ENCODE measurements at places on chromosomes 16 and 17.

DNA sequence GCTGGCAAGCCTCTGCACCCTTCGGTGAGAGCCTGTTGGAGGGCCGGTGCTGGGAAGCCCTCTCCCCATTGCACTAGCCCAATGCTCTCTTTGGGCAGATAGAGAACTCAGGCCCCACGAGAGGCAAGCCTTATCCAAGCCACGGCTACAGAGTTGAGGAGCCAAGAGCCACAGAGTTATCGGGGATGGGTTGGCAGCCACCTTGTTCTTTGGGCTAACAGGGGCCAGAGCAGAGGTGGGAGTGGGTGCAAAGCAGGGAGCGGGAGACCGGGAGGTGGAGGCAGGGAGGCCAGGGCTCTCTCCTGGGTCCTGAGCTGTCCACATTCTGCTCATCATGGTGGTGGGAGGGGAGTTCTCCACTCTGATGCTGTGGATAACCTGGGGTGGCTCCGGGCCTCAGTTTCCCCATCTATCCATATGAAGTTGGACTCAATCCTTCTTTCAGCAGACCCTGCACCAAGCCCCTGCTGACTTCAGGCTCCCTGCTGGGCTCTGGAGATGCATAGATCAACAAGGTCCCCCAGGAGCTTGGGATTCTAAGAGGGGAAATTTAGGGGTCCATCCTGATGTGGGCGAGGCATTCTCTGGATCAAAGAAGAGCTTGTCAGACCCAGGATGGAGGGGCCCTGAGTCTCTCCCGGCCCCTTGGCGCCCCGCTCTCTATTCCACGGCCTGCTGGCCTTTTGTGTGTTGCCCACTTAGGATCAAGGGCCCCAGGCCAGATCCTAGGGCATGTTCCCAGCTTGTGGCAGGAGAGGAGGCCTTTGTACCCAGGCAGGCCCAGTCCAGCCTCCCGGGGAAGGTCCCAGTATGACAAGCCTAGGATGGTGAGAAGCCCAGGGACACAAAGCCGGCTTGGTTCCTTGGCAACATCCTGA is 557 bp upstream of the CX3CL1 start:
- DNase-seq, result no peak

DNA sequence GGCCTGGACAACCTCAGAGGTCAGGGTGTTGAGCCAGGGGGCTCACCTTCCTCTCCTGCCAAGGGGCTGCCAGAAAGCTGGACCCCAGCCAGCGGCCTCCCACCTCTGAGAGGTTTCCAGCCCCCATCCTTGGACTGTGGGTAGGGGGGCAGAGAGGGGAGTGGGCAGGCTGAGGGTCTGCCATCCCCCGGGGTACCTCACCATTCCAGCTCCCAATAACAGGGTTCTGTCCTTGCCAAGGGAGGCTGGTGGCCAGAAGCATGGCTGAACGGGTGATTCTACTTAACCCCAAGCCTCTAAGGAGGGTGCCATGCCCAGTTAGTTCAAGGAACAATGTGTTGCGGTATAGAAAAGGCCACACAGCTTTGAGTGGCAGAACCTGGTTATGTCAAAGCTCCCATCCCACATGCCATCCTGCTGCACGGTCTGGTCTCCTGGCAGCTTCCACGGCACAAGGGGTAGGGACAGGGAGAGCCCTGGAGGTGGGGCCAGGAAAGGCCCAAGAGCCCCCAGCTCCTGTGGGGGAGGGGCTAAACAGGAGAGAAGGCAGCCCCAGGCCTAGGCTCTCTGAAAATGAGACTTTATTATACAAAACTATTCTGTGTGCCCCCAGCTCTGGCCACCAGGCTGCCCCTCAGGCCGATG is 19.8 kb downstream of the B9D1 start:
- DNase-seq, result no peak

DNA sequence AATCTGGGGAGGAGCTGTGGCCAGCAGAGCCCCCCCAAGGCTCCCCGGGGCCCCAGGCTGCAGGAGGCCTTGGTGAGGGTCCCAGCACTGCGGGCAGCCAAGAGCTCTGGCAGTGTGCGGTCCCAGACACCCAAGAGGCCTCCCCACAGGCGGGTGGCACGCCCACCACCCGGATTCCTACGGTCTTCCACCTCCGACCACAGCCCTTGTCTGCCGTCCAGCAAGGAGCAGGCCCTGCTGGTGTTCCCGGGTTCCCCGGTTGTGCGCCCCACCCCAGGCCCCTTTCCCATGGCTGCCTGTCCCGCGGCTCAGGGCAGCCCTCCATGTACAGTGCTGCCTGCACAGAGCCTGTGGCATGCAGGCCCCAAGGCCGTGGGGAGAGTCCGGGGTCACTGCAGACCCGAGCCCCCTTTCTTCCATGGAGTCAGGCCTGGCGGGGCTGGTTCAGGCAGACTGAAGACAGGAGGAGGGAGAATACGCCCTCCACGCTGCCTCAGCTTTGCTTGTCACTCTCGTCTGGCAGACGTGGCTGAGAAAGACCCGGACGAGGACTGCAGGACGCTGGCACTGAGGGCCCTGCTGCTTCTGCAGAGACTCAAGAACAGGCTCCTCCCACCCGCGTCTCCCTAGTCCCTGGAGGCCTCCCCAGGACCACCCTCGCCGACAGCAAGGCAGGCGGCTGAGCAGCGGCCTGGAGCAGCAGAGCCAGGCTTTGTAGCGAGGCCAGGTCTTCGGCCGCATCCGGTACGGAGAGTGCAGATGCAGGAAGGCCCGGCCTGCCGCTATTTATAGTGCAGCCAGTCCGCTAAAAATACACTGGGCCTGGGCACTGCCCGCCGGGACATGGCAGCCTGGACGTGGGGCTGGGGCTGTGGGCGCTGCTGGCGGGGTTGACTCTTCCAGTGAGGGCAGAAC is 16.4 kb downstream of the TELO2 start:
- no peak for DNase-seq

GRCh38 chr17:8124350-8125153 is 646 bp upstream of the HES7 start:
- DNase-seq, result no peak

DNA sequence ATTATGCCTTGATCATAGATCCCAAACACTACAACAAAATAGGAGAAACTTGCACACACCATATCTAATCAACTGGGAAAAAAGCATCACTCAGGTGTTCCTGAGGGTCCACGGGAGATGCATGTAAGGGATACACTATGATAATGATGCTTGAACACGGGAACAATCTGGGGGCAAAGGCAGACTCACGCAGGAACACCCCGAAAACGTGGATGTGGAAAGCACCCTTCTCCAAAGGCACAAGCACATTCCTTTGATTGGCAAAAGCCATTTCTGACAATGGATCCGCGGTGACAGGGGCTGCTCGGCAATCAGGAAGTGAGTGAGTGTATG is 1.3 kb downstream of the ZNF652 start:
- DNase-seq, result no peak

DNA sequence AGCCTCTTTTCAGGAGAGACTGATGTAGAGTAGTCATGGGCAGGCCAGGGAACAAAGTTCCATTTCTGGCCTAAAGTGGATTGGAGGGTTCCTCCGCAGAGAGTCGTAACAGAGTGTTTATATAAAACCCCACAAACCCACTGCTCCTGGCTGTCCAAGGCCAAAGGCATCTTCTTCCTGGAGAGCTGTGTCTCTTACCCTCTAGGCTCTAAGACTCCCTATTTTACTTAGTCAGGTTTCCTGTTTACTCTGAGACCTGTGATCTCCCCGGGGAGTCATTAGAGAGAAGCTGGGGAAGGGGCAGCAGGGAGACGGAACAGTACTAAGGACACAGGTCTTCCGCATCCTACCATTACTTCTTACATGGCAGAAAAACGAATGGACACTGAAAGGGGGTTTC is 69.5 kb downstream of the HIC1 start:
- no peak for DNase-seq

DNA sequence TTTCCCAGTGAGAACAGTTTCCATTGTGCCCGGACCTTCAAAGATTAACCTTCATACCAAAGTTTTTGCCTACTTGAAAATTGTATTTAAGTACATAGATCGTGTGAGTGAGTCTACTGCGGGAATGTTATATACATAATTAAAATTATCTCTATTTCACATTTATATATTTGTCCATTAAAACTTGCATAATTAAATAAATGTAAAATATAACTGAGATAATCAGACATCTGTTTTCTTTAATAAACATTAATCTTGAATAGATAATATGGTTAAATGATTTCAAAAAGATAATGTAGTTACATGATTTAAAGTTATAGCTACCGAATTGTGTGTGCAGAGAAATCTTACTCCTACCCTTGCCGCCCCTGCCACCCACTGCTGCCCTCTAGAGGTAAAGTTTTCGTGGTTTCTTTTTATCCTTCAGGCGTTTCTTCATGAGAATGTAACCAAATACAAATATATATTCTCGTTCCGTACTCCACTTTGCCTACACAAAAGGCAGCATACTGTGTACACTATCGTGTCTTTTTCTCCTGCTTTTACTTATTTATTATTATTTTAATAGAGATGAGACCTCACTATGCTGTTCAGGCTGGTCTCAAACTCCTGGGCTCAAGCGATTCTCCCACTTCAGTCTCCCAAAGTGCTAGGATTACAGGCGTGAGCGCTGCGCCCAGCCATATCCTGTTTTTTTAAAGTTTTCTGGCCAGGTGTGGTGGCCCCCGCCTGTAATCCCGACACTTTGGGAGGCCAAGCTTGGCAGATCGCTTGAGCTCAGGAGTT is 35.6 kb downstream of the RPA1 start:
- DNase-seq, result no peak

- no peak for DNase-seq
These were observed 7.9 kb upstream of the NAGPA start for GRCh38 chr16:5041600-5042133.

DNA sequence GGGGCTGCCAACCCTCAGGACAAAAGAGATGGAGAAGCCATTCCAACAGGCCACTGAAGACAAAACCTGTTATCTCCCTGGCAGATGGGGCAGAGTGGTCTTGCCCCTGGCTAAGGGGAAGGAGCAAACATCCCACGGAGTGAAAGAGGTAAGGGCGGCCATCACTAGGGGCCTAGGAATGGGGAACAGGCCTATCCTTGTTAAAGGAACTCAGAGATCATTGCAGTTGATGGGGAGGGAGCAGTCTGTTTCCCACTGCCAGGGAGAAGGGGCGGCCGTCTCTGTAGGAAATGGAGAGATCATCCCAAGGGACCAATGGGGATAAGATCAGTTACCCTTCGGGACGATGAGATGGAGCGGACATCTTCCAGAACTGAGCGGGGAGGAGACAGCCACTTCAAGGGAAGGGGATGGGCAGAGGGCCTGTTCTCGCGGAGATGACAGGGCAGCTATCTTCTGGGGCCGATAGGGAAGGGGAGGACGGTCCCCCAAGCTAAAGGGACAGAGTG is 581 bp upstream of the TMEM208 start:
- DNase-seq, result no peak

GRCh38 chr17:65495122-65496055 is 66.1 kb downstream of the AXIN2 start:
- no peak for DNase-seq

DNA sequence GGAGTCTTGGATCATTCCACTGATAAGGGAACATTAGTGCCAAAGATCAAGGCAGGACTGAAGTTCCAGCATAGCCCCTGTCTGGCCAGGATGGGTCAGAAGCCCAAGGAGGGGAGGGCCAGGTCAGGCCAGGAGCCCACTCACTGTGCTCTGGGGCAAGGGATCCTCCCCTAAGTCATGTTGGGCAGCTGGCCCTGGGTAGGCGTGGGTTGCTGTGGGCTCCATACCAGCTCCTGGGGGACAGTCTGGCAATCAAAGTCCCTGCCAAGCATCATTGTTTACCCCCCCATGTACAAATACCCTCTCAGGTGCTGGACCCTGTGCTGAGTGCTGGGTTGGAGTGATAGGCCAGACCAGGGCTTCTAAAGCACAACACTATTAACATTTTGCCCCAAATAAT is 130.5 kb downstream of the IRX5 start:
- no peak for DNase-seq

- no peak for DNase-seq
These were observed 31.6 kb downstream of the CYB5D2 start for GRCh38 chr17:4174556-4174955.

- DNase-seq, result no peak
These were observed 170.7 kb downstream of the DNAH9 start for GRCh38 chr17:11768981-11769380.

DNA sequence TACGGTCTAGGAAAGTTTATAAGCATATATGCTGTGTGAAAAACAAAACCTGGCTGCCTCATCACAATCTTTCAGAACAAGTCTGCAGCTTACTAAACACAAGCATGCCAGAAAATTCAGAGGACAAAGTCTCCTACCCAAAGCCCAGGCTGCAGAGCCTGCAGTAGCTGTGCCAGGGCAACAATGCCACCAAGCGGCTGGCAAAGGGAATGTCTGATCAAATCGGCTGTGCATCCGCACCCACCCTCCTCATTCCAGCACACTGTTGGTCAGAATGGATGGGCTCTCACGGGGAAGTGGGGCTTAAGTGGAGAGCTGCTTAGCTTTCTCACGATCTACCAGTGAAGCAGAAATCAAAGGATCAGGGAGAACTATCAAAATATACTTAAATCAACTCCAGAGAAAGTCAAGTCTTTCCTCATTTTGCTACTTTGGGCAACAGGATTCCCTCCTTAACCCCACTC is 73.5 kb downstream of the CYTH1 start:
- peak; percentile 39 for DNase-seq

DNA sequence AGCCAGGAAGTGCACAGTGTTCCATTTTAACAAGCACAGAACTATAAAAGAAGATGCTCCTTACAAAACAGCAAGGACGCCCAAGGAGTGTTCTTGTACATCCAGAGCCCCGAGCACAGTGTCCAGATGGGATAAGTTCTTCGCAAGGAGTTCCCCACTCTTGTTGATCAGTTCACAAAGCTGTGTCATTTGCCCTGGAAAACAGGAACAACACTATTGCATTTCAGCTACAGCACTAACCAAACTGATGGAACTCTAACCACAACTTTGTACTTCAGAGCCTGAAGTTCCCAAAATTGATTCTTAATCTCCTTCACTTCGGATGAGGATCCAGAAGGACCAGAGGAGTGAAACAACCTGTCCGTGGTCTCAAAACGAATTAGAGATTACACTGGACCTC is 5.1 kb downstream of the COPS3 start:
- DNase-seq, result no peak

DNA sequence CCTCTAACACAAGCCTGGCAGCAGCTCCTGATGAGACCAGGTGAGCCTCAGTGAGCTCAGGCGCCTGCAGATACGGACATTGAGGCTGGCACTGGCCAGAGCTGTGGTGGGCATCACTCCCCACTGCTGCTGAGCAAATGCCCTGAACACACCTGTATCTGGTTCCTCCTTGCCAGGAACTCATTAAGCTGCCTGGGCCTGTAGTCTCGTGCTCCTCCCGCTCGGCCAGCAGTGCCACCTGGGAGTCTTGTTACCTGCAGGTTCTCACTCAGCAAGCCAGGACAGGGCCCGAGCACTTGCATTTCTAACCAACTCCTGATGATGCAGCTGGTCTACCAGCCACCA is 13.3 kb downstream of the EIF4A3 start:
- DNase-seq, result no peak

Measured in BJ (cell line).